ENCODE measurements at places on chromosomes 6 and 20.

- no peak for ATAC-seq
Measured at GRCh38 chr20:58331961-58332551, 22.5 kb downstream of the RAB22A start.

GRCh38 chr20:2796011-2796660 lies 4.3 kb downstream of the CPXM1 start:
- ATAC-seq = no peak

DNA sequence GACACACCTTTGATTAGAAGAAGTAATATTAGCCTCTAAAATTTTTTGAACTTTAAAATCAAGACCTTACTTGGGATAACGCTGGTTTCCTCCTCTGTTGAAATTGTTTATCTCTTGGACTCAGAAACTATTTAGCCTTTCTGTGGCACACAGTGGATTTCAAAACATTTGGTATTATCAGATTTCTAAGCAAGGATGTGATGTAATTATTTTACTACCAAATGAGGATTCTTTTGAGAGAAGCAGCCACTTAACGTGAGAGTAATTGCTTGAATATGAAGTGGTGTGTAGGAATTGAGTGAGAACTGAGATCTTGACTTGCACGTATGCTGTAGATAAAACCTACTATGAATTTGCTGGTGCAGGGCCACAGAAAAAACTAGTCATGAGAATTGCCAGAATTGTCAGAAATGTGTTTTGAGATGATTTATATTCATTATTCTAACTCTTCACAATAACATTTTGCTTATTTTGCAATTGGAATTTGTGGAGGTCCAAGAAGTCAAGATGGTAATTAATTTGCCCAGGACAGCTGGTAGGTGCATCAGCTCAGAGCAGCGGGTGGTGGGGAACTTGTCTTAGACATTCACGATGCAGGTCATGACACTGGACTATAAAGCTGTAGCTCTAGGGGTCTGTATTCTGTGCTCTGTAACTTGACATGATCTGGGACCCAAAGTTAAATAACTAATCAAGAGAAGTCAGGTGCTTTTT lies 53.4 kb downstream of the AKAP12 start:
- no peak for ATAC-seq

GRCh38 chr6:87102151-87102621 lies 7.3 kb upstream of the CGA start:
- peak; percentile 58 for ATAC-seq

DNA sequence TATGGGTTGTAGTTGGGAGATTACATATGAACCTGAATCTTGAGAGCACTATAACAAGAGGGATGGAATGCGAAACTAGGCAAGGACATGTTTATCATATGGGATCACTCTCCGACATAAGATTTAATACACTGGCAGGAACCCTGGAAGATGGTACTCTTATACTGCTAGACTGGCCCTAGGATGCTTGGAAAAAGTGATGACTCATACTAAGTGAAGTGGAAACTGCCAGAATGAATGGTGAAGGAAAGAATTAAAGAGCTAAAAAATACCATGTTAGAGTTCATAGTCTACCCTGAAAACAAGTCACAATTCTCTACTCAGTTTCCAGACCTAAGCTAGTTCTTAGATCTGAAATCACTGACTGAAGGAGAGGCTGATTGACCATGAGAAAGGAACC lies 45.5 kb upstream of the THEMIS start:
- no peak for ATAC-seq

- ATAC-seq = no peak
Measured at GRCh38 chr20:25221592-25222460, 26.1 kb upstream of the PYGB start.

DNA sequence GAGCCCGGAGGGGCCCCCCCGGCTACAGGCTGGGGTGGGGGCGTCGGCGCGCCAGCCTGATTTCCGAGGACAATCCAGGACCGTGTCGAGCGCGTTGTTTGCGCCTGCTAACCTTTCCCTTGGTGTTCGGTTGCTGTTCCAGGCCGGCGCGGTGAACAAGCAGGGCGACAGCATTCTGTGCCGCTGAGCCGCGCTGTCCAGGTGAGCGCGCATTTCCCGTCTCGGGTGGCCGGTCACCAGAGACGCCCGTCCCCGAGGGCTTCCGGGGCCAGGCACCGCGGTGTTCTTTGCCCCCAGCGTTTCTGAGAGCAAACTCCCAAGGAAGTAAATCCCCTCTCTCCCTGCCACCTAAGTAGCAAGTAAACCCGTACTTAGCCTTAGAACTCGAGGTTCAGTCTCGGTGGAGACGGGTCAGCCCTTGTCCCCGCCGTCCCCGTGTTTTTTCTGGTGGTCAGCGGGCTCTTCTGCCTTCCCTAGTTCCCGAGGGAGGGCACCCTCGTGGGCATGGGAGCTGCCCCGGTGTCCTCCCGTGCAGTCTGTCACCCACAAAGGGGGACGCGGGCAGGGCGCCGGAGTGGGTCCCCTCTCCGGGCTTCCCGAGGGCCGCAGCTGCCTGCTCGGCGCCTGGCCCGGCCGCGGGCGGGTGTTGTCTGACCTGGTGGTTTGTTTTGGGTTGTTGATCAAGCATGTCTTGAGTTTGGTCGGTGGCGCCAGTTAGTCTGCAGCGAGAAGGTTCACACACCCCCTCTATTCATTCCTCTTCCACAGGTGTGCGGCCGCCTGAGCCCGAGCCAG lies 1.5 kb downstream of the ID4 start:
- ATAC-seq = no peak

DNA sequence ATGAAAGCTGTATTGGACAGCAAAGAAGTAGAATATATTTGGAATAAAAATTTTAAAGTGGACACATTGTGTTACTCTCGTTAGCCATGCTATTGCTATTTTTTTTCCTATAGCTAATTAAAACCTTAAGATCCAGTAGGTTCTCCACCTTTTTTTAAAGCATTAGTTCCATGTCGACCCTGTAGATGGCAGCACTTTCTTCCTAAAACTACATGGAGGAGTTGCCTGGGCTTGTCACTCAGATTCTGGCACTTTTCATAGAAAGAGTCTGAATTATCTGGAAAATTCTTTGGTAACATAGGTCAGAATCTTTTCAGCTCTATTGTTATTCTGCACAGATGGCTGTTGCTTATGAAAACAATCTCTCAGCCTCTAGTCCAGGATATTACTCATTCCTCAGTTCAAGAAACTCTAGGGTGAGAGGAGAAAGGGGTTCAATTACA lies 42.0 kb upstream of the ESR1 start:
- ATAC-seq = no peak

DNA sequence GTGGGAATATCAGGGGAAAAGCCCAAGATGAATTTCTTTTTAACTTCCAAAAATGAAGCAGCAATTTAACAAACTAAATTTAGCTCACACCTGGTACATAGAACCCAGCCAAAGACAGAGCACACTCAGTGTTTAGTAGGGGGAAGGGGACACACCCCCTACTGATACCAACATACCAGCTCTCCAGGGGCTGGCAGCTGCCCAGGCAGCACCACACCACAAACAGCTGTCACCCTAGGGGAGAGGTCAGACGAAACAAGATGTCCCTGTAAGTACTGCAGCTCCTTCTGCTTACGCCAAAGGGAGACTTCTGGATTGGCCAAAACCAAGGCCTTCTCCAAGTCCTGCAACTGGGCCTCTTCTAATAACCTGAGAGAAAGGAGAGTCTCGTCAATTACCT lies 26.0 kb downstream of the MDN1 start:
- no peak for ATAC-seq

- ATAC-seq = no peak
Measured at GRCh38 chr6:64838726-64839125, 868.3 kb downstream of the EYS start.

DNA sequence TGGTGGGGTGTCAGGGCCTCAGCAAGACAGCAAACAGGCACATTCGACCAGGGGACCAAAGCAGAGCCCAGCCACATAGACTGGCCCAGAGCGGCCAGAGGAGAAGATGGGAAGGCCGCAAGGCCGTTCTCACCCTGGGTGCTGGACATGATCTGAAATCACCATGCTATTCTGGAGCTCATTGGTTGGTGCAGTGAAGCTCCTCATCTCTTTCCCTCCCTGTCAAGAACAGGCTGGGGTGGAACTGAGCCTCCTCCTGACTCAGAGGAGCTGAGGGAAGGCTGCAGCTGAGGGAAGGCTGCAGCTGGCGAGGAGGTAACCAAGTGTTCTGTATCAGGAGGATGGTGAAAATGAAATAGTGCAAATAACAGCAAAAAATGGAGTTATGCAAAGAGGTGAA lies 80.0 kb downstream of the AKAP7 start:
- ATAC-seq = no peak

- peak; percentile 94 for ATAC-seq
Measured at GRCh38 chr6:113873043-113873667, 16.0 kb downstream of the MARCKS start.

DNA sequence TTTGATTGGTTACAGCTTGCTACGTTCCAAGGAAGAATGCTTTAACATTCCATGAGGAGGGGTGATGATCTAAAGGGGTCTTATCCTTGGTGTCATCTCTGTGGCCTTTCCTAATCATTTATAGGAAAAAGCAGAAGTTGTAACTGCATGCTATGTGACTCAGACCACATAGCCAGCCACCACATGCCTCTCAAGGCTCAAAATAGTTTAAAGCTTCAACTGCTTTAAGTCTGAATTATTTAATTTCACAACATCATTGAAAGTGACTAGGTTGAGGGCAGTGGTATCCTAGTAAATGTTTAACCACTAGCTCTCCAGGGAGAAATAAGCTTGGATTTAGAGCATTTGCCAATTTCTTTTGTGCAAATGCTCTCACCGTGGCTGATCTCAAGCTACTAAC lies 29.7 kb downstream of the MC3R start:
- ATAC-seq = no peak

- ATAC-seq = no peak
Measured at GRCh38 chr20:12327205-12327604, 409.5 kb downstream of the BTBD3 start.

DNA sequence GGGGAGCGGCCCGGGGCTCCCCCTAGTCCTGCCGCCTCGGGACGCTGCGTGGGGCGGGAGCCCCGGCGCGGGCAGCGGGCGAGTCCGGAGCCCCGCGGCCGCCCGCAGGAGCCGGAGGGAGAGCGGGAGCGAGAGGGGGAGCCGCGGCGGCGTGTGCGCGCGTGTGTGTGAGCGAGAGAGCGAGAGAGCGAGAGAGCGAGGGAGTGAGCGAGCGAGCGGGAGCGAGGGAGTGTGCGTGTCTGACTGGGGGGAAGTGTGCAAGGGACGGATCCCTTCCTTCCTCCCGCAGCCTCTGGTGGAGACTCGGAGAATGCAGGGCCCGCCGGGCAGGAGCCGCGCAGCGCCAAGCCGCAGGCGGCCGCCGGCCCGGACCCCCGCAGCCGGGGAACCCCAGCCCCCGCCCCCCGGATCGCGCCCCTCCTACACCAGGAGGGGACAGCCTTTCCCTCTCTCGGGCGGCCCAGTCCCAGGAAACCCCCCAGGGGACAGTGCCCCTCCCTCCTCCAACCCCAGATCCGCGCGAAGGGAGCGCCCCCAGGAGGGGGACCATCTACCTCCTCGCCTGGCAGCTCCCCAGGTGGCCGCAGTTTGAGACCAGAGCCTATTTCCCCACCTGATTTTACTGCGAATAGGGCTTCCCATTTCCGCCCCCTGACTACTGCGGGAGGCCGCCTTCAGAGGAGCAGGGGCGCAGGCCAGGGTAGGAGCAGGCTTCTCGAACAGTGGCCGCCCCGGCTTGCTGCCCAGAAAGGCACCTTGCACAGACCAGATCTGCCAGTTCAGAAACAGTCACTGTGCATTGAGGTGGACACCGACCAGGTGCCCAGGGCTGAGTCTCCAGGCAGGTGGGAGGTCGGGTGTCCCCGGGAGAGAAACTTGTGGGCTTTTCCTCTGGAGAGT lies at the start of gene CDH22:
CDH22 (minus strand) TSS at position 241 of the 900 bp plus-strand sequence. CDS start 57,204 bp downstream, outside the sequence.
- peak; percentile 52 for ATAC-seq

GRCh38 chr6:23176883-23177282 lies 607.5 kb downstream of the HDGFL1 start:
- no peak for ATAC-seq

GRCh38 chr20:41072190-41072863 lies 43.7 kb downstream of the TOP1 start:
- no peak for ATAC-seq

GRCh38 chr6:52693773-52694172 lies 22.9 kb downstream of the TMEM14A start:
- no peak for ATAC-seq

GRCh38 chr6:836276-836853 lies 143.4 kb upstream of the EXOC2 start:
- ATAC-seq = no peak

- peak; percentile 100 for ATAC-seq
Measured at GRCh38 chr6:131199568-131200272, 64.5 kb downstream of the AKAP7 start.

DNA sequence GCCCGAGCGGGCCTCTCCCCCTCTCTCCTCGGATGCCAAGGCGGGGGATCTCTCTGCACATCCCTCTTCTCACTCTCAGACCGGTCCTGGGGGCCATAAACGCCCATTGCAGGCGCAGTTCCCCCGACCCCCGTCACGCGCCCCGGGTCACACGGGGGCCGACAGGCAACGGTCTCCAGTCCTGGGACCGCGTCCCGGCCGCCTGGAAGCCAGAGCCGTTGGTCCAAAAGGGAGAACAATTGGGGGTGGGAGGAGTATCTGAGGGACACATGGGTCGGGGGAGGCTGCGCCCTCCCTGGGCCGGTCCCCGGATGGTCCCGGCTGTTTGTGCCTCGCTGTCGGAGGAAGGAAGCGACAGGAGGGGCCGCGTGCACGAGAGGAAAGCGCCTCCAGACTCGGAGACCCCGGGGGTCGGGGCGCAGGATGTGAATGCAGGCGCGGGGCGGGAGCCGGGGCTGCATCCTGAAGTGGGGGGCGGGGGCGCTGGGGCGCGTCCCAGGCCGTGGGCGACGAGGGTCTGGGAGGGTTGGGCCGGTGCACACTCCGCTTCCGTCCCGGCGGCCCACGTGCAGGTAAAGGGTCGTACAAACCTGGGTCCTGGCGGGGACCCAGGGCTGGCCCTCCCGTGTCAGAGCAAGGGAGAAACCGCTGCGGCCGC lies 903 bp downstream of the SLC4A11 start:
- ATAC-seq = peak; percentile 2

GRCh38 chr6:63858691-63859090 lies 223.1 kb downstream of the PHF3 start:
- ATAC-seq = no peak
